ENCODE measurements at places on chromosomes 11 and 22.

- no peak for DNase-seq
These were observed 1.0 kb upstream of the DRD4 start for GRCh38 chr11:635945-636510.

DNA sequence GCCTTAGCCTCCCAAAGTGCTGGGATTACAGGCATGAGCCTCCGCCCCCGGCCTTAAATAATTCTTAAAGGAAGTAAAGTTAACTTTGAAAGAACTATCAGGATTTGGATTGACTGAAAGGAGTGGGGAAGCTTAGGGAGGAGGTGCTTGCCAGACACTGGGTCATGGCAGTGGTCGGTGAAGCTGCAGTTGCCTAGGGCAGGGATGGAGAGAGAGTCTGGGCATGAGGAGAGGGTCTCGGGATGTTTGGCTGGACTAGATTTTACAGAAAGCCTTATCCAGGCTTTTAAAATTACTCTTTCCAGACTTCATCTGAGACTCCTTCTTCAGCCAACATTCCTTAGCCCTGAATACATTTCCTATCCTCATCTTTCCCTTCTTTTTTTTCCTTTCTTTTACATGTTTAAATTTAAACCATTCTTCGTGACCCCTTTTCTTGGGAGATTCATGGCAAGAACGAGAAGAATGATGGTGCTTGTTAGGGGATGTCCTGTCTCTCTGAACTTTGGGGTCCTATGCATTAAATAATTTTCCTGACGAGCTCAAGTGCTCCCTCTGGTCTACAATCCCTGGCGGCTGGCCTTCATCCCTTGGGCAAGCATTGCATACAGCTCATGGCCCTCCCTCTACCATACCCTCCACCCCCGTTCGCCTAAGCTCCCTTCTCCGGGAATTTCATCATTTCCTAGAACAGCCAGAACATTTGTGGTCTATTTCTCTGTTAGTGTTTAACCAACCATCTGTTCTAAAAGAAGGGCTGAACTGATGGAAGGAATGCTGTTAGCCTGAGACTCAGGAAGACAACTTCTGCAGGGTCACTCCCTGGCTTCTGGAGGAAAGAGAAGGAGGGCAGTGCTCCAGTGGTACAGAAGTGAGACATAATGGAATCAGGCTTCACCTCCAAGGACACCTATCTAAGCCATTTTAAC is at the start of gene NNMT:
NNMT (plus strand) TSS at position 724 of the 929 bp plus-strand sequence; CDS start at position 882, 158 bp downstream.
- DNase-seq = no peak

DNA sequence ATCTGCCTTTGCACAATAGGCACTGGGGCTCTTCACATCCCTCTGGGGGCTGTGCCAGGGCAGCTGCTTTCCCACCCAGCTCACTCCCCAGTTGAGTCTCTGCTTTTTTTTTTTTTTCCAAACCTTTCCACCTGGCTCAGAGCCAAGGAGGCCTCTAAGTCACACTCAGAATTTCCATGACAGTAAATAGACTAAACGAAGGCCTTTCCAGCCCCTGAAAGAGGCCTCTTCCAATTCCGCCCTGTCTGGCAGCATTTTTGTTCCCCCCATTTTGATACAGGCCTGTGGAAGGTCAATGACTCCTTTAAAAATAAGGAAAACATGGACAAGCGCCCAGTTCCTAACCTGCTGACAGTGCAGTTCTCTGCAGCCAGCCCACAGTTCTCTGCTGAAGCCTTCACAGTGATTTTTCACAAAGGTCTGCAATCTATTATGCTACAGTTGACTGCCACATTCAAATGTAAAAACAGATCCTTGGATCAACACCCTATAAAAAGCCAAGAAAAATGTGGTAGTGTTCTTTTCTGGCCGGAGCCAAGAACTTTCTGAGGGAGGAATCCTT is 107.5 kb upstream of the SESN3 start:
- no peak for DNase-seq

GRCh38 chr11:9852465-9852864 is 188.6 kb downstream of the SWAP70 start:
- no peak for DNase-seq

DNA sequence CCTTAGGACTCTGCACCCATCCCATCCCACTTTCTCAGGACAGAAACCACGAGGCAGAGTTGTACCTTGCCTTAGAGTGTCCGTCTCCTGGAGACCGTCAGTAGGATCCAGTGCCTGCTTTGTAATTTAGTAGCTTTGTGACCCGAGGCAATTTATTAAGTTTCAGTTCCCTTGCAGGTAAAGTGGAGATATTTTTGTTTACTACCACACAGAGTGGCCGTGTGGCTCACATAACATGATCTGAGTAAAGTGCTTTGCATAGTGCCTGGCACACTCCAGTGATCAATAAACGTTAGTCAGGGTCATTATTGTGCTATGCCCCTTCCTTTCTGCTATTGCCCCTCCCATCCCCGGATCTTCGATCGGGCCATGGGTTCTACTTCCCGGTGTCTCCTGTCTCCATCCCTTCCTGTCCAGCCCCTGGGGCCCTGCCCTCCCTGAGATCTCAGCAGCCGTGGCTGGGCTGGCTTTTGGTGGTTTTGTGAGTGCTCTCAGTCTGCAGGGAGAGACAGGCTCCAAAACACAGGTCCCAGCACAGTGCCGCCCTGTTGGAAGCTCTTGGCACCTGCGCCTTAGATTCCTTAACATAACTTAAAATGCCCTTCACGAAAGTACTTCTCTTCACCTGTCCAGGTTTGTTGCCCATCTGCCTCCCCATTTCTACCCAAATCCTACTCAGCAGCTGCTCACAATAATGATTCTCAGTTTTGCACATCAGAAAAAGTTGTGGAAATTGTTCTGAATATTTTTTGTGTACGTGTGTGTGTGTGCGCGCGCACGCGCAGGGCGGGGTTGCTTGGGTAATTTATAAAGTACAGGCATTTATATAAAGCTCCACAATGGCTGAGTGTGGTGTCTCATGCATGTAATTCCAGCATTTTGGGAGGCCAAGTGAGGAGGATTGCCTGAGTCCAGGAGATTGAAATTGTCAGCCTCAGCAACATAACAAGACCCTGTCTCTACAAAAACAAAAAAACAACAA is 753.7 kb downstream of the NTM start:
- no peak for DNase-seq

DNA sequence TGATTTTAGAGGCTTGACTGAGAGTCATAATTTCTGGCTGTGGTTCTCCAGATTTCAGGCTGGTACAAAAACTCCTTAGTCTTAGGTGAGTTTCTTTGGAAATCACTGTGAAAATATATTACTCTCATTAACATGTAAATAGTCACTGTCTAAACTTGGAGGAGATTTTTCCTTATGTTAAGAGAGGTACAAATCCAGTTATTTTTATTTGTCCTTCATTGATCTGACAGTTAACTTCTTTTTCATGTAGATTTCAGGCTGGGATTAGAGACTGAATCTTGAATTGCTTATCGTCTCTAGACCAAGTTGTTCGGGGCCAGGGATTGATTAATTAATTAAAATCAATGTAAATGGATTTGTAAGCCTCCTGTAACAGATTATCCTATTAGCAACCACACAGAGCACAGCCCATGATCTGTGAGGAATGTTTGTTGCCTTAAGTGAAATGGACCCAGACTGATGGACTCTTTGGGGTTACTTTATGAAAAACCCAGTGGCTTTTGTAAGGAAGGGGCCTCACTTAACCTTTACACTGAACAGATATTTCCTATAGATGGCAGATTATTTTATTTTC is 21.1 kb downstream of the TEAD1 start:
- no peak for DNase-seq

DNA sequence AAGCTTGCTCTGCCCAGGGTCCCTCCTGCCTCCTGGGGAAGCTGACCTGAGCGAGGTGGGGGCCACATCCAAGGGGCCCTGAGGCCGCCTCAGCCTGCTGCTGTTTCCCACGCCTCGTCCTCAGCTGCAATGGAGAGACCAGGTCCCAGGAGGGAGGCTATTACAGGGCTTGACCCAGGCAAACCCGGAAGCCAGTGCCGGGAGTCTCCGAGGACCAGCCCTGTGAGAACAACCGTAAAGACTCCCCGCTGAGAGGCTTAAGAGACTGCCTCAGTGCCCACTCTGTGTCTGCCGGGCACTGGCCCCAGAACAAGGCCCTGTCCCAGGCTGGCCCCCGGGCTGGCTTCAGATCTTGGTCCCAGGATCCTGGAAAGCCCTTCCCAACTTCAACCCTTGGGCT is 124.3 kb upstream of the FGF3 start:
- DNase-seq = no peak

- DNase-seq = no peak
These were observed 1.8 kb upstream of the MYO7A start for GRCh38 chr11:77126156-77126775.

GRCh38 chr11:7307836-7308235 is 56.1 kb downstream of the SYT9 start:
- no peak for DNase-seq

DNA sequence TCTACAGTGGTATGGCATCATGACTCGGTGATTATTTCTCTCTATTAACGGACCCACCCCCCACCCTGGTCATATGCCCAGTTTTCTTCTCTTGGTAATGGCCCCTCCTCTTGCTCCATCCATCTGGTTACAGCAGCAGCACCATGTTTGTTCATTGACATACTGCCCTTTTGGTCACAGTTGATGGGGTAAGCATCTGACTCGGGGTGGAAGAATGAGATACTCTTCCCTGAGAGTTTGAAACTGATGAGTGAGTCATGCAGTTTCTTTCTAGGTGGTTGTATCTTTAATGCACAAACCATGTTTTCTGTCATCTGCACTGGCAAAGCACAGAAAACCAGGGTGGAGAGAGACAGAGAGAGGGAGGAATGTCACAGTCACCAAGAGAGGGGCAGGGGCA is 126.0 kb downstream of the SYN3 start:
- DNase-seq = no peak

GRCh38 chr11:120197977-120198376 is 12.9 kb upstream of the OAF start:
- no peak for DNase-seq

GRCh38 chr11:86089659-86090058 is 20.8 kb upstream of the PICALM start:
- DNase-seq = no peak

- no peak for DNase-seq
These were observed 1.2 kb upstream of the TYMP start for GRCh38 chr22:50530877-50531545.

GRCh38 chr22:30646518-30647160 is 11.1 kb downstream of the SLC35E4 start:
- no peak for DNase-seq

DNA sequence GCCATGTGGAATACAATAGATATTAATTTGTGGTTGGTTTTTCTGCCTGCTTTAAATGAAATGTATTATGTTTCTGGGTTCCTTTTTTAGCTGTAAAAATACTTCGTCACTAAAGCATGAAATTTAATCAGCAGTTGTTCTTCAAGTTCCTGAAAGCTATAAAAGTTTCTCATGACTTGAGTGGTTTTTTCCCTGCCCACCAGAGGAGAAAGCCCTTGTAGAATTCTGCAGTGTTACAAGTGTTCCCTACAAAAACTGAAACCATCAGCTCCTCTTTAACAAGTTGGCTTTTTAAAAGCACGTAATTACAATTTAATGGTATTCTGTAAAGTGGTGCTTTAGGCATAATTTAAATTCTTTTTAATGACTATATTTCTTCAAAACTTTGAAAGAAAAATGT is 56.2 kb downstream of the PANX1 start:
- DNase-seq = no peak

DNA sequence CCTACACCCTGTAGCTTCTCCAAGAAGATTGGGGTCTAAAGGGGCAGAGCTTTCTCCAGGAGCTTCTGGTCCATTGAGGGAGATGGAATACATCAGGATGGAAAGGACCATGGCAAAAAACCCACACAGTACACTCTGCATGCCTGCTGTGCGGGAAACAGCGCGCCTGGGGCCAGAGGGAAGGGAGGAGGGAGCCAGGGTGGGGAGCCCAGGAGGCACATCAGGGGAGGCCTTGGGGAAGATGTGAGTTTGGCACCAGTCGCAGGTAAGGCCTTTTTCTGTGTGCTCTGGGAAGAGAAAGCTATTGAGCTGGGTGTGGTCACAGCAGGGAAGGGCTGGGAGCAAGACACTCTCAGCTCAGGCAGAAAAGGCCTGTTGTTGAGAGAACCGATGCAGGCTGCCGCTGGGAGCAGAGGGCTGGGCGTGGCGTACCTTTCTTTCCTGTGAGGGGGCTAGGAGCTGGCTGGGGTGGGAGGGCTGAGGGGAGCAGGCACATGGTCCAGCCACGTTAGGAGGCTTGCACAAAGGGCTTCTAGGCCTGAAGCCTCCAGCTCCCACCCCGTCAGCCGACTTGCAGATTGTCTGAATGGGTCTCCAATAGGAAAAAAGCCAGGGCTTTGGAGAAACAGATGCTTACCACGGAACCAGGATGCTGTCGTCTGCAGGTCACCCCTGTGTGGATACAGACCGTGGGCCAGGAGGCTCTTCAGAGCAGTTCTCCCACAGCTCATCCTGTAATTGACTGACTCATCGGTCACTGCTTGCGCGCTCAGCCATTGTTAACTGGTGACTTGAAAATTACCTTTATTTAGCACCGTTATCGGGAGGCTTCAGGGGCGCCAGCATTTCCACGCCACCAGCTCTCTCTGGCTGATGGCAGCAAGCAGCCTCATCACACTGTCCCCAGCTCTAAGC is 237.3 kb downstream of the ST3GAL4 start:
- DNase-seq = no peak

DNA sequence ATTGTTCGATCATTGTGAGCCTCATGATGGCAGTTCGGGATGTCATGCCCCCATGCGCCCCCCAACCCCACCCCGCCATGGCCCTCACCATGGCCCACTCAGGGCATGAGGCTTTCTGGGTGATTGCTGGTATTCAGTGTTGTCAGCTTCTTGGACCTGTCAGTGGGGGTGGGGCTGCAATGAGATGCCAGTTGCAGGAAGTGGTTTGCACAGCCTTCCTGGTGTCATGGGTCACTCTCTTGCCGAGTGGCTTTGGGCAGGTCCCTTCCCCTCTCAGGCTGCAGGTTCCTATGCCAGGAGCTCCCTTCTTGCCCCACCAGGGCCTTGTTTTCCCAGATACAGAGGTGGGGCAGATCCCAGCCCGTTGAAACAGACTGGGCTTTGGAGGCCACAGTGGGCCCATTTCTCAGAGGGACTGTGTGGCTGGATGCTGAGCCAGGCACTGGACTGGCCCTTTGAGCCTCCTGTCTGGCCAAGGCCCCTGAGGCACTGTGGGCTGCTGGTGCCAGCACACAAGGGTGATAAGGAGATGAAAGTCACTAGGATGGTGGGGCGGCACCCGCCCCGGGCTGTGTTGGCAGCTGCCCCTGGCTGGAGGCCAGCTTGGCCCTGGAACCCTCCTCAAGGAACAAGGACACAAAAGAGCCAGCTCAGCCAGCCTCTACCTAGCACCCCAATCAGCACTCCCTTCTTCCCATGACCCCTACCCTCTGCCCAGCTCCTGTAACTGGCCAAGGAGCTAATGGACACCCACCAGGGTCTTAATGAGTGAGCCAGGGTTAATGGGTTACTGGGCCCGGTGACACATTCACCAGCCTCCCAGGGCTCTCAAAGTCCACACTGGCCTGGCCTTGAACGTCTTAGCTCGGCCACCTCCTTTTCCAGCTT is 1.5 kb upstream of the GGT1 start:
- no peak for DNase-seq

Data from bone marrow (tissue), 2 donors.